NCI-H146 (cell line): ENCODE measurements at places on chromosomes 6 and 20.
A peak's percentile ranks its signal among the peaks of the same experiment; 100 is the strongest.

- no peak for DNase-seq
These were observed 7.8 kb downstream of the STX11 start for GRCh38 chr6:144158133-144158532.

GRCh38 chr6:139144490-139145085 lies 9.7 kb downstream of the HECA start:
- DNase-seq: no peak

DNA sequence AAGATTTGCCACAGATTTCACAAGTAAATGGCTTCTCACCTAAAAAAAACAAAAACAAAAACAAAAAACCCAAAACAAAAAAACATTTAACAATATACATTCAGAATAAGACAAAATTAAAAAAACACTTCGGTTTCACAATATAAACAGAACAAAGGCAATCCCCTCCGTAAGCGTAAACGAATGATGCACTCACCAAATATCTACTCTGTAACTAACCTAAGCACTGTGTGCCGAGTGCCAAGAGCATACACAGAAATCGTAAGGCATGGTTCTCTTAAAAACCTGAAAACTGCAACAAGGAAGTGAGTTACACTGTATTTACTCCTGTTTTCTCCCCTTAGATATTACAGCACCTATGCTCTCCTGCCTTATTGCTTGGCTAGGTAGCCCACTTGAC lies 12.1 kb upstream of the MICAL1 start:
- no peak for DNase-seq

GRCh38 chr6:6640926-6641325 lies 52.4 kb downstream of the LY86 start:
- no peak for DNase-seq

DNA sequence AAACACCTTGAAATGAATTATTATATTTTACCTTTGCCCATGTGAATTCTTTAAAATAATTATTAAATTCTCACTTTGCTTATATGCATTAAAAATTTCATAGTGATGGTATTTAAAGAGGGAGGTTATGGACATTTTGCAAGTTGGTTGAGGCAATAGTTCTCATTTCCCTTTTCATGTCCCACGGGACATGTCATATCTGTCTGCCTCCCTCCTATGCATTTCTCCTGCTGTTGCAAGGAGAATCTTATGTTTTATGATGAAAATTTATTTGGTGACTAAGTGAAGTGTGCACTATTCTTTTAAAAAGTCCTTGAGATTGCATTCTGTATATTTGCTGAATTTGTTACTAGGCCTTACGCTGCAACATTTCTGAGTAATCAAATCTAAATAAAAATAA lies 67.2 kb downstream of the UTRN start:
- DNase-seq: no peak

DNA sequence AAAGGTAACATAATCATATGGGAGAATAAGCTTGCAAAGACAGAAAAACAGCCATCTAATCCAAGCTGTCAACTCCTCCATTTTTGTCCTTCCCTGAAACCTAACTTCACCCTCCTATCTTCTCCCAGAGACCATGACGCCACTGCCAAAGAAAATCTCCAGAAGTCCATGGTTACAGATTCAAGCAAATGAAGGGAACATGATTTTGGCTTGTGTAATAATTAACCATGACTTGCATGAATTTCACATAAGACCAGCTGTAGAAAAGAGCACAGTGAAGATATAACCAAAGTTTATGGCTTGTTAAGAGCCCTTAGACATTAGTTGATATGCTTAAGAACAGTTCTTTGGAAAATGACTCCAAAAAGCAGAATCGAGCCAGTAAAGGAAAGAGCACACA lies 342.1 kb upstream of the NRSN1 start:
- no peak for DNase-seq

GRCh38 chr6:136846046-136846445 lies 23.7 kb downstream of the PEX7 start:
- DNase-seq: peak; percentile 82

DNA sequence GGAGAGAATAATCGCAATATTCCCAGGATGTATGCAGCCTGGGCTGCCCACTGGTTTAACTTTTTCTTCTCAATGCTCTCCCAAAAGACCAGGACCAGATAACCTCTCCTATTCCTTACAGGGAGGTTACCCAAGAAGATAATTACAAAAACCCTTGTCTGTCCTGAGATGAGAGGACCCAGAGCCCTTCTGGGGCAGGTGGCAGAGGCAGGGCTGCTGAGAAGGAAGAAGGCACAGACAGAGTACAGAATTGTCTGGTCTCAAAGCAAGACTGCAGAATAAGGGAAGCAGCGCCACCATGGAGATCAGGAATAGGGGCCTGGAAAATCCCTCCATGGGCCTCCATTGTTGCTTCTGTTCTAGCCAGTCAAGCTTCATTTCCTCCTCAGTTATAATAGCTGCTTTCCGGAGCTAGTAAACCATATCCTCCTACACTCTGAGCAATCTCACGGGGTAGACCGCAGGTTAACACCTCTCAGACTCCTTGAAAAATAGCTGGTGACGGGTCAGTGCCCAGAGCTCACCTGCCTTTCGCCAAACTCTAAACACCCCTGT lies 463 bp upstream of the HLA-DMB start:
- DNase-seq: no peak

DNA sequence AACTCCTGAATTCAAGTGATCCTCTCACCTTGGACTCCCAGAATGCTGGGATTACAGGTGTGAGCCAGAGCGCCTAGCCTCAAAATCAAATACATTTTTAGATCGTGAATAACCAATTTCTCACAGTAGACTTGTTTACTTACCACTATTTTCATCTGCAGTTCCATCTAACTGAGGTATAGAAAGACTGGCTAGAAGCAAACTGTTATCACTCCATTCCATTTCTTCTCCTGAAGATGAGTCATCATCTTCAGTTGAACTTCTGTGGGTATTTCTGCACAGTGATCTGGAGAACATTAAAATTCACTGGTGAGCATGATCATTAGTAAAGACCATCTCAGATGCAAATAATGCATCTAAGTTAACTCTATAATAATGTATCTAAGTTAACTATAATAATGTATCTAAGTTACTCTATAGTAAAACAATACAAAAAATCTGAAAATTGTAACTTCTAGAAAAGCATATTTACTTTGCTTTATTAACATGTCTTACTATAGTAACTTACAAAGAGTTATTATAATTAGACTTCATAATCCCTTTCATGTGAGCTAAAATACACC lies 105.4 kb downstream of the REV3L start:
- no peak for DNase-seq

GRCh38 chr20:21714297-21715192 lies 9.1 kb downstream of the PAX1 start:
- DNase-seq: no peak

DNA sequence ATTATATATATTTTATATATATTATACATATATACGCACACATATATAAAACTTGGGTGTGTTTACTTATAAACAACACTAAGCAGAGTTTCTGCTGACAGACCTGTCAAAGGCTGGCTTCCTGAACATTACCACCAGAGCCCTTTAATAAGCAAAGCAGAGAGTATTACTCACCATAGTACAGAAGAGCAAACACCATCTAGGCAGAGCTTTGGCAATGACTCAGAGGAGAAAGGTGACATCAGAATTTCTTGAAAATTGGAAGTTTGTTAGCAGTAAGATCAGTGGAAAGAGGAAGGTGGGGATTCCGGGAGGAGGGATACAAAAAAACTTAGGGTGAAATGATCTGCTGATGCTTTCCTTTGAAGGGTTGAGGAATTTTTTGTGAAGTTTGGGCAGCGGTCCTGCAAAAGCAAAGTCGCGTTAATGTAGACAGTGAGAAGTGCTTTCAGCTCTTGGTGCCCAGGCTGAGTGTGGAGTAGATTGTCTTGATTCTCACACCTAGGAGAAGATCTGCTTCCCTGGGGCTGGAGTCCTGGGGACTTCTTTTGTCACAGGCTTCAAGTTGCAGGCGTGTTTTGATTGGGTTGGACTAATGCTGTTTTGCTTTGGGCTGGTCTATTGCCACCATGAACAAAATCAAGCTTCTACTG lies 109.6 kb upstream of the BACH2 start:
- DNase-seq: no peak

- DNase-seq: peak; percentile 43
These were observed 80.3 kb downstream of the TBC1D7 start for GRCh38 chr6:13248053-13248452.

DNA sequence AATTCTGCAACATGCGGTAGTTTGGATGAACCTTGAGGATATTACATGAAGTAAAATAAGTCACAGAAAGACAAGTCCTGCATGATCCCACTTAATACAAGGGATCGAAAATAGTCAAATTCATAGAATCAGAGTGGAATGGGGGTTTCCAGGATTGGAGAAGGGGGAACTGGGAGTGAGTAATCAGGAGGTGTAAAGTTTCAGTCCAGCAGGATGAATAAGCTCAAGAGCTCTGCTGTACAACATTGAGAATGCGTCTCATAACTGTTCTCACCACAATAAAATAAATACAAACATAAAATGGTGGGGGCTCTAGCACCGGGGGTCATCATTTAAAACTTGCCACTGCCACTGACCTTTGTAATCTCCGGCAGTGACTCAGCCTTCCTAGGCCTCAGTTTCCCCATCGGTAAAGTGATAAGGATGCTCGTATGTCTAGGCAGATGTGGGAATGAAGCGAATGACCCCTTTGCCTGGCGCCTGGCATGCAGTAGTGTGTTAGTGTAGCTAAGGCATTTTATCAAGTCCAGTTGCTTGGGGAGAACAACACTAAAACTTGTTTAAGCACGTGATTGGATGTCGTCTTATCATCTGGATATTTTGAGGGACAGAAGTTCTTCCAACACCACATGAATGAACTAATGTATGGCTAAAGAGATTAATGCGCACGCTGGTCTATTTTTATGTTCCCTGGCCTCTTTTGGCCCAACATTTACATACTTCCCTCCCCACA lies 421.1 kb downstream of the QKI start:
- no peak for DNase-seq

DNA sequence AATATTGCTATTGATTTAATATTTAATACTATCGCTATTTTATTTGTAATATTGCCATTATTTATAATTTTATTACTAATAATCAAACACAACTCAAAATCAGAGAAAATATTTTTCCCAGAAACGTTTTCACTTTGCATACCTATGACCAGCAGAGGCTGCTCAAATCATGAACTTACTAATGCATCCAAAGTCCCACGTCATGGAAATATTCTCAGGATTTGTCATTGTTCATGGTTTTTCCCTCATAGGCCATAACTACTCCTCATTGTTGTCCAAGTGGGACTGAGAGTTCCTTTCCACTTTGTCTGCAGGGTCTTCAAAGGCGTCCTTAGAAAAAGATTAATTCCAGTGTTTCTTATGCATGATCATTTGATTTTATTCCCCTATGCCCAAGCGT lies 344.8 kb downstream of the THBS2 start:
- DNase-seq: no peak

- DNase-seq: no peak
These were observed 57.4 kb upstream of the TFAP2D start for GRCh38 chr6:50655848-50656453.

DNA sequence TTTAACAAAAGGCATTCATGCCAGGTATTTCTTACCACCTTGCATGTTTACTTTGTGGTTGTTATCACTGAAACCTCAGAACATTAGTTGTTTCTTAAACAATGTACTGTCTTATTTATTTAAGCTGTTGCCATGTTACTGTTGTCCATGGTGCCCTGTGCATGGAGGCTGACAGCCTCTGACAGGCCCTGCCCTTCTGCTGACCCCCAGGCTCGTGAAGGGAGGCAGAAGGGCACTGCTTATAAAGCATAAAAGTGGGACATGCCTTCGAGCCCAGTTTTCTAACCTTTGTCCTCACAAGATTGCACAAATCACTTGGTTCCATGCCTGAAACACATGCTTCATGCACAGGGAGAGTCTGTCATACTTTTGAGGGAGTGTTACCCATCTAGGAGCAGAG lies 46.7 kb upstream of the CLIC5 start:
- no peak for DNase-seq

- no peak for DNase-seq
These were observed 1.9 kb downstream of the TMEM239 start for GRCh38 chr20:2817891-2818595.

DNA sequence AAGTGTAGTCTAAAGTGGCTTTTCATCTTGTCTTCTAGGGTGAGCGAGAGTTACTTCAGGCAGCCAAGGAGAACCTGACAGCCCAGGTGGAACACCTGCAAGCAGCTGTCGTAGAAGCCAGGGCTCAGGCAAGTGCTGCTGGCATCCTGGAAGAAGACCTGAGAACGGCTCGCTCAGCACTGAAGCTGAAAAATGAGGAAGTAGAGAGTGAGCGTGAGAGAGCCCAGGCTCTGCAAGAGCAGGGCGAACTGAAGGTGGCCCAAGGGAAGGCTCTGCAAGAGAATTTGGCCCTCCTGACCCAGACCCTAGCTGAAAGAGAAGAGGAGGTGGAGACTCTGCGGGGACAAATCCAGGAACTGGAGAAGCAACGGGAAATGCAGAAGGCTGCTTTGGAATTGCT lies 27.1 kb downstream of the C20orf173 start:
- no peak for DNase-seq

GRCh38 chr6:156912431-156912830 lies 135.3 kb downstream of the ARID1B start:
- no peak for DNase-seq
